Melanocyte of skin (primary cell): ENCODE measurements at places on chromosomes 6 and 20. TPM values are rescaled to one million over a fixed set of nuclear protein-coding genes. Genes with fewer than 3 reads are reported as not detected.

Gene SIRPB1
- total RNA-seq: 2.5 and 6.2 TPM in 2 replicates

Gene HLA-DQA1
- under 0.01 TPM in 1 of 2 replicates, not detected in the other for total RNA-seq

Gene SLC22A7
- total RNA-seq: not detected in 2 replicates

Gene KCNG1
- 1.4 and 3.3 TPM in 2 replicates for total RNA-seq

Gene GGTLC1
- total RNA-seq: not detected in 2 replicates

Gene MYO6
- 3.4 and 5.8 TPM in 2 replicates for total RNA-seq

Gene SLC24A3
- not detected in 2 replicates for total RNA-seq

Gene LGSN
- not detected in 2 replicates for total RNA-seq

Gene SLC22A2
- not detected in 2 replicates for total RNA-seq

Gene PHF10
- 11.6 and 12.7 TPM in 2 replicates for total RNA-seq
